CD4-positive, alpha-beta T cell treated with Interleukin-4 for 1 hour (primary cell): ENCODE measurements at places on chromosomes 6 and 20.

DNA sequence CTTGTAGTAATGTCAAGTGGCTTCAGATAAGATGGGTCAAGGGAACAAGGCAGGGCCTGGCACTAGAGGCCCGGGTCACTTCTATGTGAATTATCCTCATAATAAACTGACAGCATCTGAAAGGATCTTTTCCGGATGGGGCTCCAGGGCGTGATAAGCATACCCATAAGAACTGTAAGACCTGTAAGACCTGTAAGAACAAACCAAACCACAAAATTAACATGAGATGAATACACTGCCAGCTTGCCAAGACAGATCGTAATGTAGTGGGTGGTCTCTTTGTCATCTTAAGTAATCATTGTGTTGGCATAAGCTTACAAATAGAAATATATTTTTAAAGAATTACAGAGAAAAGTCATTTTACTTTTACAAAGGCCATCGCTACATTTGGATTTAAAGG is 334.9 kb downstream of the RFPL4B start:
- no peak for DNase-seq

- peak; percentile 61 for DNase-seq
Measured at GRCh38 chr6:28980852-28981430, 24.2 kb downstream of the ZNF311 start.

- DNase-seq, result no peak
Measured at GRCh38 chr6:11656491-11656890, 118.9 kb downstream of the TMEM170B start.

DNA sequence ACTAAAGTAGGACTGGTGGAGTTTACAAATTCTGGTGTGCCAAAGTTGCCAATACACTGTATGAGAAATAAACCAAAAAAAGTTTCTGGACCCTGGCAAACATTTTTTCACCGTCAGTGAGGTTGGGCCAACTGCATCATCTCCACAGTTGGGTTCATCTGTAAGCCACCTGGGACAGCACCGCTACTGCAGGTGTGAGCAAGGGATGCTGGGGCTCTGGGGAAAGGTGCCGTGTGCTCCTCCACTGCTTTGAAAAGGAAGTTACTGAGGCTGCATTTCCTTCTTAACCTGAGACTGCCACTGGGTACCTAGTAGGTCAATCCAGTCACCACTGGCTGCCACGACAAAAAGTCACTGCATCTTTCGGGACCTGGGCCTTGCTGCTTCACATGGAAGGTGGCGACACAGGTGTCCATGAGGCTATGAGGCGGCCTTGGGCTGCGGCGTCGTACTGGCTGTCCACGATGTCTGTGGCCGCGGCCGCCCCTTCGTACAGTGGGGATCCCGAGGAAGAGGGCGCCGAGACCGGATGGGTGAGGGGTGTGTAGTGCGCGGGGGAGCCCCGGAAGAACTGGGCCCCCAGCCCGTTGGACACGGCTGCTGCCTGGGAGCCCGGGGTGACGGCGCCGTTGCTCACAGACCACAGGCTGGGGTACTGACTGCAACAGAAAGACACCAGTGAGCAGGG is 9.6 kb downstream of the TBXT start:
- no peak for DNase-seq

- DNase-seq, result no peak
Measured at GRCh38 chr6:111147440-111147839, 60.1 kb downstream of the SLC16A10 start.

GRCh38 chr20:43372051-43372450 is 85.6 kb upstream of the SRSF6 start:
- DNase-seq, result no peak

GRCh38 chr6:167941822-167942221 is 55.6 kb upstream of the KIF25 start:
- no peak for DNase-seq

DNA sequence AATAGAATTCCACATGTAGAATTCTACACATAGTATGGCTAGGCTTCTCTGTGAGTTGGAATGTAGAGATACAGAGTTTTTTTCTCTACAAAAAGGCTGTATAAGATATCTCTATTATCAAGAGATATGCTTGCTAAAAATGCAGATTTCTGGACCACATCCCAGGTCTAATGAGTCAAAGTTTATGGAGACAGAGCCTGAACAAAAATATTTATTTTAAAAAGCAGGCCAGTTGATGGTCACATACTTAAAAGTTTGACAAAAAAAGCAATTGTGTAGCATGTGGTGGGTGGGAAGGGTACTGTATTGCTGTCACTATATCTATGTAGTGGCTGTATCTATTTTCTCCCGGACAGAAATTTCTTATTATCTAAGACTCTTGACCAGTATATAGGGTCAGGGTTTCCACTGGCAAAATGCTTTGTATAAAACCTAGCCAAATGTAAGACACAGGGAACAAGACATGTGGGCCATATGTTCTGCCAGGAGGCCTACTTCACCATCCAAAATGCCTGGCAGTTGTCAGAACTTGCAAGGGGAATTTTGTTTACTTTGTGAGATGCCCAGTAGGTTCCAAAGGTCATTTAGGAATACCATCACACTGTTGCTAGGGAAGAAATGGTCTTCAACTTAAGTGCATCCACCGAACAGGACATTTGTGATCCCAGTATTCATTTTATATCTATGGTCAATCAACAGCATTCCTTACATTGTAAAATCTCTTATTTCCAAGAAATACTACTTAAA is 60.6 kb downstream of the SHPRH start:
- no peak for DNase-seq

- no peak for DNase-seq
Measured at GRCh38 chr20:44247586-44248409, 690 bp downstream of the GDAP1L1 start.

GRCh38 chr6:127436578-127437110 is 22.5 kb downstream of the KIAA0408 start:
- no peak for DNase-seq

DNA sequence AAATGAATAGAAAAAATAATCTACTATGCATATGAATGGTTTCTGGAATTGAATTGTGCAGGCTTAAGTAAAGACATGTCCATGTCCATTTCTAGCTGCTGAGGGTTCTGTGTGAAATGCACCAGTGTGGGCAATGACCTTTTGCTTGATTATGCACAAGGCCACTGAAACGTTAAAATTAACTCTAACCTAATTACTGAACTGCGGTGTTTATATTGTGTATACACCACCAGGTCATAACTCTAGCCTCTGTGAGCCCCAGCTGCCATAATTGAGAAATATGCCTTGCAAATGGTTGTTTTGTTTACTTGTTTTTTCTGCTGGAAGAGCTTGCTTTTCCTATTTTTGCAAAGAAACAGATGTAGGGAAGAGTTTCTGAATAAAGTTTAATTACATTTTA is 46.1 kb downstream of the RSPO3 start:
- DNase-seq, result no peak

- no peak for DNase-seq
Measured at GRCh38 chr6:46174904-46175303, 4.1 kb upstream of the ENPP5 start.

- DNase-seq, result no peak
Measured at GRCh38 chr20:12077875-12078274, 160.2 kb downstream of the BTBD3 start.

- no peak for DNase-seq
Measured at GRCh38 chr6:31251261-31251660, 20.6 kb downstream of the HLA-C start.

- no peak for DNase-seq
Measured at GRCh38 chr20:21008951-21009350, 97.2 kb downstream of the LINC00237 start.

DNA sequence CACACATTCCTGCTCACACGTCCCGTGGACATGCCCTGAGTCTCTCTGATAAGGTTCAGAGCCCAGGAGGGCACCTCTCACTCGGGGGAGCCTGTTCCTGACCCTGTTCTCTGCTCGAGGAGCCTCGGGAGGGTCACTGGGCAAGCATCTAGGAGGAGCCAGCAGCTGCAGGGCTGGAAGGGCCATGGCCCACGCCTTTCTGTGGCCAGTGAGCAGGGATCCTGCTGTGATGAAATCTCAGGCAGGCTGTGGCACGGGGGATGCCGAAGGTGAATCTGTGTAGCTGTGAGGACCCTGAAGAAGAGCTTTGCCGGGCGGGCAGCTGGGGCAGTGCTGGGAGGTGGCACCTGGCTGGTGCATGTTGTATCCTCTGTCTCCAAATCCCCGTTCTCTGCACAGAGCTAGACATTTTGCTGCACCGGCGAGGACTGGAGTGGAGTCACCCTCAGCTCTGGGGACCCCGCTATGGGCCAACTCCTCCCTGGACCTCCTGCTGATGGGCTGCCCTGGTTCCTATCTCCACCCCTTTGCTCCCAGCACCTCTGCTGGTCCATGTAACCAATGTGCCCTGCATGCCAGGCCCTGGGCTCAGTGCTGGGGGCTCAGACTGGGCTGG is 7.1 kb upstream of the NPBWR2 start:
- DNase-seq, result no peak

DNA sequence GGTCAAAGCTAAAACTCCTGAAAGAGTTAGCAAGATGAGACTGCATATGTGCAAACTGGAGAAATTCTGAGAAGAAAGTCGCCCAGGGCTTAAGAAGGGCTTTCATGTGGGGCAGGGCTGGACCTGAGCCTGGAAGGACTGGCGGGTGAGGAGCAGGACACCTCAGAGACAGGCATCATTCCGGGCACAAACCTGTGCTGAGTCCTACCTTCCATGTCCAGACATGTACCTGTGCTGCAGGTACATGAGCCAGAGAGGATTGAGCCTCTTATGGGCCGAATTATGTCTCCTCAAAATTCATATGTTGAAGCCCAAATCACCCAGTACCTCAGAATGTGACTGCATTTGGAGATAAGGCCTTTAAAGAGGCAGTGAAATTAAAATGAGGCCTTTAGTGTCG is 171.0 kb downstream of the QRSL1 start:
- no peak for DNase-seq

- DNase-seq, result no peak
Measured at GRCh38 chr20:5526516-5526915, 209.8 kb upstream of the PROKR2 start.
